Cortex of kidney (tissue), 1 donor: ENCODE measurements at places on chromosomes 3 and 15.

DNA sequence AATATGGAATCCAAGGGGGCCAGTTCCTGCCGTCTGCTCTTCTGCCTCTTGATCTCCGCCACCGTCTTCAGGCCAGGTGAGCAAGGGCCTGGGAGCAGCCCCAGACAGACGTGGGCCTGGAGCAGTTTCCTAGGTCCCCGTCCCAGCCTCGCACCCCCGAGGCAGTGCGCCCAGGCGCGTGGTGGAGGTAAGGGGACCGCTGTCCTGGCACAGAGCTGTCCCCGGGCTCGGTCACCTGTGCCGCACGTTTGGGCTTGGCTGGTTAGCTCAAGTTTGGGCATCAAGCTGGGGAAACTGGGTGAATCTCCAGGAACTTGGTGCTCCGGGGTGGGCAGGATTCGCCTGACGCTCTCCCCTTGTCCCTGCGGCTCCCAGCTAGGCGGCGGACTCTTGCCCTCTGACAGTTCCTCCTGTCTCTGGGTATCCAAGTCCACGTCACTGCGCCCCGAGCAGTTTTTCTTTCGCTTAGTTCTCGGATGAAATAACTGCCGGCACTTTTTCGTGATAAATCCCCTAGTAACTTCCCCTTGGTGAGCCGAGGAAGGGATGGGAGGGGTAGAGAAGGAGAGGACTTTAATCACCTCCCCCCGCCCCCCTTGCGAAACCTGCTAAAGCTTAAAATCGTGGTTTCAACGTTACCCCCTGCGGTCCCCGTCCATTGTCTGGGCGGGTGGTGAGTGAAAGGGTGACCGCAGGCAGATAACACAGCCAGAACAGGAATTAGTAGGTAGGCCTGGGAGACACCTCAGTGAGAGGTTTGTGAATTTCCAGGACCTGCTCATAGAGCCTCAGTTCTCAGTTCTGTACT is 901 bp downstream of the ALCAM start:
- DNase-seq = no peak

DNA sequence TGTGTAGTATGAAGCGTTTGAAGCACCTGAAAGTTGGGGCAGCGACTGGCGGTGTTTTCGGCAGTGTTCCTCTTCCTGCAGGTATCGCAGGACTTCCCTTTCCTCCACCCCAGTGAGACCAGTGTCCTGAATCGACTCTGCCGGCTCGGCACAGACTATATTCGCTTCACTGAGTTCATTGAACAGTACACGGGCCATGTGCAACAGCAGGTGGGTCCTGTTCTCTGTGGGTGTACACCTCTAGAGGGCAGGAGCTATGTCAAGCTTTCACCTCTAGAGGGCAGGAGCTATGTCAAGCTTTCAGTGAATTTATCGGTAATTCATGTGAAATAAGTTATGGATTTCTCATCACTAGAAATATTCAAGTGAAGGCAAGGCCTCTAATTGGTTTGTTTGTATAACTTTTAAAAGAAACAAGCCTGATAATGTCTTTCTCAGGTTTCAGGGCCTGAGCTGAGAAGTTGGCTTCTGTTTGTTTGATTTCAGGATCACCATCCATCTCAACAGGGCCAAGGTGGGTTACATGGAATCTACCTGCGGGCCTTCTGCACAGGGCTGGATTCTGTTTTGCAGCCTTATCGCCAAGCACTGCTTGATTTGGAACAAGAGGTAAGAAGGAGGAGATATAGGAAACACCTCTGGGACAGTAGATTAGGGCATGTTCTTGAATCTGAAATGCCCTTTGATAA is 5.3 kb downstream of the TUBGCP4 start:
- DNase-seq = no peak

DNA sequence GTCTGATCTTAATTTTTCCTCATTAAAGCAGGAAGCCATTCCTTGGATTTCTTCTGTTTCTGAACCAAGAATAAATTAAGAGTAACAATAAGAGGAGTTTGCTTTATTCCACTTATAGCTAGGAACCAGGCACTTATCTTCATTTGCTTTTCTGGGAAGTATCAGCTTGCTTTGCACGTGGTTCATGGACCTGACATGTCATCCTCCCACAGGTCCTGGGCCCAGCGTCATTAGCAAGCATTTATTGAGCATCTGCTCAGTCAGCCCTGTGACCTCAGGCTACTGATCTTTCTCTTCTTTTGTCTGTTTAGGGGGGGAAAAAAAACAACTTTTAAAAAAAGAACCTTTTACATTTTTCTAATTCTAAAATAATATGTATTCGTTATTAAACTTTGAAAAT is 34.7 kb upstream of the CRTC3 start:
- DNase-seq = no peak

- DNase-seq = no peak
Observed at GRCh38 chr3:55716611-55717225, 229.6 kb upstream of the WNT5A start.

DNA sequence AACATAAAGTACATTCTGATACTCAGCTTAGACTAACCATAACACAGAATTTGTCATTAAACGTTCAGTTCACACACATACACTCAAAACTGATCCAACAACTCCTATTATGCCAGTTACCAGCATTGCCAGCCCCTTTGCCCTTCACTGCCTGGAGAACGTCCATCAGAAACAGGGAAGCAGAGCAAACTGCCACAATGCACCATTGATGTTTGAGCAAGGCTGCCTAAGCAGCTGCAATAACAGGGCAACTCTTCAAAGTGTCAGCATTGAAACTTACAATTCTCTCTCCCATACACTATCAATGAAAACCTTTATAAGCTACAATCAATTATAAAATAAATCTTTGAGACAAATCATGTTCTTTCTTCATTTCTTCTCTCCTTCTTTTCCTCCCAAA is 85.1 kb downstream of the ZBTB20 start:
- DNase-seq = no peak

- DNase-seq = no peak
Observed at GRCh38 chr3:38247366-38248035, 18.1 kb upstream of the SLC22A13 start.

GRCh38 chr15:39468331-39468730 is 112.5 kb upstream of the THBS1 start:
- no peak for DNase-seq

DNA sequence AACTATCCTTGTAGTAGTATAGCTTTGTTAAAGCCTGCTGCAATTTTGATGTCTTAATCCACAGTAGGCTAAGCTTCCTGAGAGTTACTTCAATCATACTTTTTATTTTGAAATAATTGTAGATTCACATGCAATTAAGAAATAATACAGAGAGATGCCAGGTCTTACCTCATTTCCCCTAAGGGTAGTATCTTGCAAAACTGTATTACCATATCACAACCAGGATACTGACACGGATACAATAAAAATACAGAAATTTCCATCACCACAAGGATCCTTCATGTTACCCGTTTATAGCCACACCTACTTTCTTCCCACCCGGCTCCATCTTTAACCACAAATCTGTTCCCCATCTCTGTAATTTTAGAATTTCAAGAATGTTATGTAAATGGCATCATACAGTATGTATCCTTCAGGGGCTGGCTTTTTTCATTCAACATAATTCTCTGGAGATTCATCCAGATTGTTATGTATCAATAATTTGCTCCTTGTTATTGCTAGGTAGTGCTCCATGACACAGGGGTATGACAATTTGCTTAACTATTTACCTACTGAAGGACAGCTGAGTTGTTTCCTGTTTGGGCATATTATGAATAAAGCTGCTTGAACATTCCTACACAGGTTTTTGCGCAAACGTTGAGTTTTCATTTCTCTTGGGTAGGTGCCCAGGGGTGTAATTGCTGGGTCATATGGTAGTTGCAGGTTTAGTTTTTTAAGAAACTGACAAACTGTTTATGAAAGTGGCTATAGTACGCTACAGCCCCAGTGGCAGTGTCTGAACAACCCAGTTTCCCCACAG is 21.6 kb downstream of the BDH1 start:
- no peak for DNase-seq

DNA sequence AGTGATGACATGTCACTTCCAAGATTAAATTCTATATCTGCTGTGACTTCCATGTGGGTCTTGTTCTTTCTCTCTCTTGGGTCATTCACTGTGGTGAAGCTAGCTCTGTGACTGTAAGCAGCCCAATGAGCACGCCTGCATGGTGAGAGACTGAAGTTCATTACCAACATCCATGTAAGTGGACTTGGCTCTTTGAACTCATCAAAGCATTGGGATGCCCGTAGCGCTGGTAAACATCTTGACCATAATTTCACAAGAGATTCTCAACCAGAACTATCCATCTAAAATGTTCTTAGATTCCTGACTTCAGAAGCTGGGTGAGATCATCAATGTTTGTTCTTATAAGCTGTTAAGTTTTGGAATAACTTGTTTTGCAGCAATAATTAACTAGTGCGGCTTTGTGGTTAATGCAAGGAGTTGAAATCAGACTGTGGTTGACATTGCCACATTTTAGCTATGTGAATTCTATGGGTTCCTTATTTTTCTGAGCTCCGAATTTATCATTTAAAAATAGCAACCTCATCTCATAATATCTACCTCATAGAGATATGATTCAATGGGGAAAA is 31.6 kb upstream of the LRRC3B start:
- DNase-seq = no peak

GRCh38 chr15:45720183-45720582 is 85.4 kb downstream of the SQOR start:
- no peak for DNase-seq

DNA sequence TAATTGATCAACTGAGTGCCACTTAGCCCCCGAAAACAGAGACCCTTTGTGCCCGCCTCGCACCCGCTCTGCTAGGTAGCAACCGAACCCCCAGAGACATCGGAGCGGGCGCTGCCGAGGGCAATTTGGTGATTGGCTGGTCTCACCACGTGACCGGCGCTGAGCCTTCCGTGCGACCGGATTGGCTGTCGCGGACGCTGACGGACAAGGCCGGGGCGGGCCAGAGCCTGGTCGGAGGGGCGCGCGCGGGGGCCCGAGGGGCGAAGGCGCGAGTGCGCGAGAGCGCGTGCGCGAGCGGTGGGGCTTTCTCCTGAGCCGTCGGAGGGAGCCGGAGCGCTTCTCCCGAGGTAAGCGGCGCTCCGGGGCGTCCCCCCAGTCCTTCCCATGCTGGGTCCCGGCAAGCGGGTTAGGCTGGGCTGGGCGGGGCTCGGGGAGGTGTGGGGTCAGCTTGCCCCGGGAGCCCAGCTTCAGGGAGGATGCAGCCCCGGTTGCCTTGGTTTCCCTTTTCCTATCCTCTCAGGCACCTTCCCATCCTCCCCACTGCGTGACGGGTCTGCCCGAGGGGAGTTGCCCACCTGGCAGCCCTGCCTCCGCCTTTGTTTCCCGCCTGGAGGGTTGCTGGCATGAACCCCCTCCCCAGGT is at the start of gene TMEM108:
TSS of gene TMEM108 (plus strand) at position 303 of the 642 bp plus-strand sequence.
- DNase-seq = no peak

DNA sequence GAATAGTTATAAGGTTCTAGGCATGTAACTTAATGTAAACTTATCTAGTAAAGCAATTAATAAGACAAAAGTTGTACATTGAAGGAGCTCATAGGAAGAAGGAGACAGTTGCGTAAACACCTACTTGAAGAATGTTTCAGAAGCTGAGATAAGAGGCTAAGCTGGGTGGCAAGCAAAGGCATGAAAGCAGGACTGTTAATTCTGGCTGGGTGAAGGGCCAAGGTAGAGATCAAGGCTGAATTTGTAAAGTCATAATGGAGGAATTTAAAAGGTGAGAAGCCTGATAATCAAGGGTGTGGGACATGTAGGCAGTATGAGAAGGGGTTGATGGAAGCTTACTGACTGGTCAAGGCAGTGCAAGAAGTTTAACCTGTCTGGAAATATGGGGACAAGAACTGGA is 80.4 kb upstream of the TGFBR2 start:
- DNase-seq = no peak

DNA sequence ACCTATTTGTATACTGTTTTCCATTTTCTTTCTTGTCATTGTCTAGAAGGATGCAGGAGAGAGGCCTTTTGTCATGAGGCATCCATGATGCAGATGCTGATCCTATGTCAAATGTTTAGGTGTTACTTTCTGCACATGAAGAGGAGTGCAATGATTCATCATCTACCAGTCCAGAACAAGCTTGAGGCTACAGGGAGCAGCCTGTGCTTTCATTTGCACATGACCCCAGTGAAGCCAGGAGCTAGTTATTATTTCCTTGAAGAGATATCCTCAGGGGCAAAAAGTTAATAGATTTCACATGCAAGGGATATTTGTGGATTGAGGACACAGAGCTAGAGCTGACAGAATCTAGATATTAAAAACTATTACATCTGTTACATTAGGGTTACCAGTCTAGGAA is 204.4 kb upstream of the TGFBR2 start:
- no peak for DNase-seq

DNA sequence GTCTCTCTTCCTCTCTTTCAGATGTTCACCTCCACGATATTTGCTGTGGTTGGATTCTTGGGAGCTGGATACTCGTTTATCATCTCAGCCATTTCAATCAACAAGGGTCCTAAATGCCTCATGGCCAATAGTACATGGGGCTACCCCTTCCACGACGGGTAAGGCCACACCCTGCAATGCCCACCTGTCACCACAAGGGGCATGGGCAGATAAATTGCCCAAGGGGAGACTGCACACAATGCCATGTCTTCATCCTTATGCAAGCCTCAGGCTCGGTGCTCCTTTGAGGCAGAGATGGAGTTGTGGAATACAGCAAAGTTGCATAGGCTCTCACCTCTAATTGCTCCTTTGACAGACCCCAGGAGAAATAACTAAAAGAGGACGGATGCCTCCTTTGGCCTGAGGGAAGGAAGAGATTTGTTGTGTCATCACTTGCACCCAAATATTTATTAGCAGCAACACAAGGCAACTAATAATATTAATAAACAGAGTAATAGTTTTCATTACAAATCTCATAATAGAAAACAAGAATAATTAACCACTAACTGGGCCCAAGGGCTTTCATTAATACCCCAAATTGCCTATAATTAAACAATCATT is 13.2 kb downstream of the TM4SF4 start:
- DNase-seq = no peak

DNA sequence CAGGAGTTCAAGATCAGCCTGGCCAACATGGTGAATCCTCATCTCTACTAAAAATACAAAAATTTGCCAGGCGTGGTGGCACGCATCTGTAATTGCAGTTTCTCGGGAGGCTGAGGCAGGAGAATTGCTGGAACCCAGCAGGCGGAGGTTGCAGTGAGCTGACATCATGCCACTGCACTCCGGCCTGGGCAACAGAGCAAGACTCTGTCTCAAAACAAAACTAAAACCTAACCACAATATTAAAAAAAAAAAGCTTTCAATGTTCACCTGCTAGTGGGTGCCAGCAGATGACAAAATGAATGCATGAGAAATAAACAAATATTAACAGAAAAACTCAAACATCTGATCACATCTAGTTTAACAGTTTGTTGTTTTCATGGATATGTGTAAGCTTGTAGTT is 9.0 kb downstream of the SLC24A1 start:
- DNase-seq = no peak

DNA sequence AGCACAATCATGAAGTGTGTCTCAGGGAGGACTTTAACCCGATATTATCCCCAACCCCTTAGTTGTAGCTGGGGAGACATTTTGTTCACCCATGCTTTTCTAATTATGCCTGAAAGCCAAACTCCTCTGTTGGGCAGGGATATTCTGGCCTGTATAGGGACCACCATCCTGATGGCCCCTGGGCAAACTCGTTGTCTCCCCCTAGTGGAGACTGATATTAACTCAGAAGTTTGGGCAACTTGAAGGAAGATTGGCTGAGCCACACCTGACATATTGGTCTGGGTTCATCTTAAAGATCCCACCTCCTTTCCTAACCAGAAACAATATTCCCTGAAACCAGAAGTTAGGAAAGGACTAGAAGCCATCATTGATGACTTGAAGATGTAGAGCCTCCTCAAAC is 42.3 kb downstream of the TM4SF18 start:
- no peak for DNase-seq
